ENCODE measurements at places on chromosomes 13 and 19.
A peak's percentile ranks its signal among the peaks of the same experiment; 100 is the strongest.

DNA sequence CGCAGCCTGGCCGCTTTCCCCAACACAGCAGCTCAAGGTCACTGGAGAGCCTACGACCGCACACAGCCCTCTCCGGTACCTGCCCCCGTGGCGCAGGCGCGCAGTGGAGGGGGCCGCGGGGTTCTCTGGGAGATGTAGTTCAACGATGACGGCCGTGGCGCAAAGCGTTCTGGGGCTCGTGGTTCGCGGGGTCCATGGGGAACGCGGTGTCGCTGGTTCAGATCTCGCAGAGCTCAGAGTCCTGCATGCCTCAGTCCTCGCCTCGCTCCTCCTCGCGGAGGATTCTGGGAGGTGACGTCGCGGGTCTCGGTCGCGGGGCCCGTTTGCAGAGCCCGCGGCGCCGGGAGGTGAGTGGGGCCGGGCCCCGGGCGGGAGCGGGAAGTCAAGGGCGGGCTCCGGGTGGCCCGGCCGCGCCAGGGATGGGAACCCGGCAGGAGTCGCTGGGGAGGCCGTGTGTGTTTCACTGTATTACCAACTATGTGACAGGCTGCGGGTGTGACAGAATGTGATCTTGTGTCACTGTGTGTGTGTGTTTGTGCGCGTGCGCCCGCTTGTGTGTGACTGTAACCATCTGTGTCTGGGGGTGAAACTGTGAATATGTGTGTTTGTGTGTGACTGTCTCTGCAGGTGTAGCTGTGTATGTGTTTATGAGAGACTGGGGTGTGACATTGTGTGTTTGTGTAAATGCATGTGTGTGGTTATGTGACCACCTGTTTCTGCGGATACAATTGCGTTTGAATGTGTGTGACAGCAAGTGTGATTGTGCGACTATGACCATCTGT, at the start of gene ZNF527:
Gene ZNF527 (plus strand): TSS at position 220 of the 782 bp plus-strand sequence. CDS start 3,100 bp downstream, outside the sequence.
- DNase-seq = peak; percentile 98

DNA sequence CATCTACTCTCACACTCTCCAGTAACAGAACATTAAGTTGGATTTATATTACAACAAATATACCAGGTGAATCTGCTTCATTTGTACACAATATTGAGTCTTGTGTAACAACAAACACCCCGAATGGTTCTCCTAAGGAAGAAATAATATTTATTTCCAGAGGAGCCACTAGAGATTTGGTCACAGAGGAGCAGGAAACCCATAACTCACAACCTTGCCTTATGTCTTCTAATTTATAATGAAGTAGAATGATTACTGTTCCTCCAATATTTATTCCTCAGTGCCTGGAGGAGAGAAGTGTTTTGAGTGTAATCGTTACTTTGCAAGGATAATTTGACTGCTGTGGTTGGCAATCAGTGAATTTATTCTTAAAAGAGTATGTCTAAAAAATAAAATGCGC, 1243.7 kb upstream of the PCDH20 start:
- no peak for DNase-seq

GRCh38 chr13:20426766-20427448, 98.8 kb downstream of the CRYL1 start:
- DNase-seq = no peak

GRCh38 chr13:27712421-27712820, 79.9 kb upstream of the GSX1 start:
- DNase-seq = no peak

- DNase-seq = no peak
Measured at GRCh38 chr13:100707818-100708740, 33.5 kb upstream of the TMTC4 start.

DNA sequence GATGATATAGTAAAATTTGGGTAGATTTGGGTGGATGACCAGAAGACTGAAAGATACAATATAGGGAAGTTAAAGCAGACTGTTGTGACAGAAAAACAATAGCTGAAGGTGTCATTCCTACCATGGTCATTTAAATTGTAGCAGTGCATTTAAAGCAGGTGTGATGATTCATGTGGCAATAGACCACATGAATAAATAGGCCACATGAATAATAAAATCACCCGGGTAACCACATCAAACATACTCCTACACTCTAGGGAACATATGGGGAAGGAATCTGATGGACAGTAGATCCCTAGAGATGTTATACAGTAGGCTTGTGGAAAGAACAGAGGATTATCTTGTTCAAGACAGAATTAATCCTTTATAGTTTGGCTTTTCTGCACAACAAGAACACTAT, 392.6 kb downstream of the SLITRK5 start:
- DNase-seq = no peak

GRCh38 chr13:91647361-91647990, 249.1 kb downstream of the GPC5 start:
- DNase-seq = peak; percentile 34

- peak; percentile 68 for DNase-seq
Measured at GRCh38 chr19:18282021-18282787, 782 bp upstream of the JUND start.

DNA sequence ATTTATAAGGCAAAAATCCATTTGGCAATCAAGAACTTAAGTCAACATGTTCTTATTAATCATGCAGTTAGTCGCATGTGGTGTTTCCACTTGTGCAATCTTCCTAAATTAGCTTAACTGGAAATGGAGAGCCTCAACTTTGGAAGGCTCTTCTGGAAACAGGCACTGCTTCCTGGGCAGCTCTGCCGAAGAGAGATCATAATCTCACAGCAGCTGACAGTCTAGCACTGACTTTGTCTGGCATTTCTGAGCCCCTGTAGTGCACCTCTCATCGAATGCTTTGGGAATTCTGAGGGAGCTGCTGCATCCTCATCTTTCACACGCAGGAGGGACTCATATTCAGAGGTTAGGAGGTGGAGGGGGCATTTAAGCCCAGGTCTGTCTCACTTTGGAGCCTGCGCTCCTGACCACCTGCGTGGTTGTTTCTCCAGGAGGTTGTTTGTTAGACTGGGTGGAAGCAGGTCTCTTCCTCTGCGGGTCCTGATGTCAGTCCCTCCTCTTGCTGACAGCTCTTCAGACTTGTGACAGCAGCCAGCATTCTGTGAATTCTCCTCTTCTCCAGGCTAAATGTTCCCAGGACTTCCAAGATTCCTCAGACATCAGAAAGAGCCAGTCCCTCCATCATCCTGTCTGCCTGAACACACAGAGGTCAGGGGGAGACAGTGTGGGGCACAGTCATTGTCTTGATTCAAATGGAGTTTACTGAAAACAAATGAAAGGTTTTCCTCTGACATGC, 100.4 kb upstream of the GJB6 start:
- DNase-seq = no peak

GRCh38 chr19:44891016-44891882, at the start of gene TOMM40:
Gene TOMM40, plus strand, starts transcription at chr19:44891254. Its CDS starts 162 bp downstream, at chr19:44891416.
- peak; percentile 100 for DNase-seq

GRCh38 chr19:48975947-48976847, 11.1 kb downstream of the FTL start:
- peak; percentile 65 for DNase-seq

DNA sequence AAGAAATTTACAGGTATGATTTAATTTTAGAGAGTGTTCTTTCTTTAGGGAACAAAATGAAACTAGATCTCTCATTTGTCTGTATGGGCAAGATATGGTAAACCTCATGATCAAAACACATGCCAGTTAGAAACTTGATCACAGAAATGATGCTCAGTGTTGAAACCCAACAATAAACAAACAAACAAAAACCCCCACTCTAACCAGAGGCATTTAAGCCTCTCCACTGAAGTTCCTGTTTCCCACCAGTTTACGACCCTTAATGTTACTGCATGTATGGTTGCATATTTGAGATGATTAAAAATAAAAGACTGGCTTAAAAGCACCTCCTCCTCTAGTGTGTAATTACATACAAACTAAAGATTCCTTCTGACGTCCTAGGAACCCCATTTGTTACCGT, 293.3 kb upstream of the MAB21L1 start:
- DNase-seq = no peak

- no peak for DNase-seq
Measured at GRCh38 chr13:51829568-51829899, 15.4 kb downstream of the TMEM272 start.

Data from GM12865 (cell line).